ENCODE measurements at places on chromosomes 5 and 9.

DNA sequence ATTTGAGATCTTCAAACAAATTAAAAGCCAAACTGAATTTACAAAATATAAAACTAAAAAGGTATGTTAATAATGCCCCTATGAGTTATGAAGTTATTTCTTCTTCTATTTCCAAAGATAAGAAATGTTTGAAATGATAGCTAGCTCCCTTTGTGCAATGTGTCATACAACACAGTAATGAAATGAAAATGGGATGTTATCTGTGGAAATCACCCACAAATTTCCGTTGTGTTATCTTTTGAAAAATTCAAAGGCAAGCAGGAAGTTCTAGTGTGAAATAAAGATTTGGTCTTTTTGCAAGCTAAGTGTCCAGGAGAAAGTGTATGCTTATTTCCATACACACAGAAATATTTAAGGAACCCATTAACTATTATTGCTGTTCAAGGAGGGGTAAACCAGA, 375.3 kb upstream of the PRR16 start:
- no peak for DNase-seq

DNA sequence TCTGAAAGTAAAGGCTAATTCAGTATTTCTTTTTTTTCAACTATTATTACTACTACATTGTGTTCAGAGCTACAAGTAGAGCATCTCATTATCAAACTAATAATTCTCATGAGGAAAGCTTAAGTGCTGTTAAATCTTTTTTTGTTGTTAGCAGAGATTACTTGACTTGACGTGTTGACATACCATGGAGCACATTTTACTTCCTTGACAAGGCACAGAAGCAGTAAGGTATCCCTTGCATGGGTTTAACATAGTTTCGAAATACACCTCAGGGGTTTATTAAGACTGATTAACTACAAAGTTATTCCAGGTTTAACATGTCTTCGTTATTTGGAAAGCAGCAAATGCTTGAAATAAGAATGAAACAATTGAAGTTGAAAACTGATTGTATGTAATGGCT, 7.0 kb downstream of the SPDL1 start:
- no peak for DNase-seq

DNA sequence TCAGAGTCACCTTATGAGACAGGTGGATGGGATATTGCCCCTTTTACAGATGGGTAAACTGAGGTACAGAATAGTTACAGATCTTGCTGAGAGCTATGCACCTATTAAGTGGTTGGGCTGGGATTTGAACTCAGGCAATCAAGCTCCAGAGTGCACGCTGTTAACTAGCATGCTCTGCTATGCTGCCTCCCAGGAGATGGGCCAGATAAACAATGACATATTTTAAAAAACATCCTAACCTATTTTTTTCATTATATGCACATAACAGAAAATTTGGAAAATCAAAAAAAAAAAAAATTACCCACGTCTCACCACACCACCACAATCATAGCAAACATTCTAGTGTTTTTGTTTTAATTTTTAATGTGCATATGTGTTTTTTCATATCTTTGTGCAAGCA, 123.4 kb upstream of the STC2 start:
- no peak for DNase-seq

DNA sequence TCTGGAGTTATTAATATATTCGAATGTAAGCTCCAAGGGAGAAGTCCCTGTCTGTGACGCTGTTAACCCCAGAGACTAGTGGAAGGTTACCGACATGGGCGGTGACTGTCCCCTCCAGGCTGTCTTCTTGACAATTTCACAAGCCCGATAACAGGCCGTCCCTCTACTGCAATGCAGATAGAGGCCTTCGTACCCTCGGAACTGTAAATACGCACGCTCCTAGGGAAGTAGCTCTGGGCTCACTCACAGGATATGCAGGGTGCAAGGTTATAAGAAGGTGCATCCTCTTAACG, 680 bp upstream of the RFK start:
- DNase-seq = peak; percentile 15

GRCh38 chr9:35864695-35865255, 5.4 kb downstream of the OR13J1 start:
- DNase-seq = no peak

- DNase-seq = no peak
These were observed 334.7 kb downstream of the FBXL7 start for GRCh38 chr5:15834596-15835245.

DNA sequence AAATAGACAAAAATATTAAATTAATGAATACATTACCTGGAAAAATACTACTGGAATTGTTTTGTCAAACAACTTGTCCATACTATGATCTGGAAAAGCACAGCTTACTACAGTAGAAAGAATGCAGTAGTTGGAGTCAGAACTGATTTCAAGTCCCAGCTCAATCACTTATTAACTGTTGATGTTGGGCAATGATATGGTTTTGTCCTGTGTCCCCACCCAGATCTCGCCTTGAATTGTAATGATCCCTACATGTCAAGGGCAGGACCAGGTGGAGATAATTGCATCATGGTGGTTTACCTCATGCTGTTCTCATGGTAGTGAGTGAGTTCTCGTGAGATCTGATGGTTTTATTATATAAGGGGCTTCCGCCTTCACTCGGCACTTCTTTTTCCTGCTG, 247.5 kb downstream of the CD180 start:
- DNase-seq = no peak

GRCh38 chr5:170301149-170301548, 3.6 kb upstream of the LCP2 start:
- DNase-seq = no peak

DNA sequence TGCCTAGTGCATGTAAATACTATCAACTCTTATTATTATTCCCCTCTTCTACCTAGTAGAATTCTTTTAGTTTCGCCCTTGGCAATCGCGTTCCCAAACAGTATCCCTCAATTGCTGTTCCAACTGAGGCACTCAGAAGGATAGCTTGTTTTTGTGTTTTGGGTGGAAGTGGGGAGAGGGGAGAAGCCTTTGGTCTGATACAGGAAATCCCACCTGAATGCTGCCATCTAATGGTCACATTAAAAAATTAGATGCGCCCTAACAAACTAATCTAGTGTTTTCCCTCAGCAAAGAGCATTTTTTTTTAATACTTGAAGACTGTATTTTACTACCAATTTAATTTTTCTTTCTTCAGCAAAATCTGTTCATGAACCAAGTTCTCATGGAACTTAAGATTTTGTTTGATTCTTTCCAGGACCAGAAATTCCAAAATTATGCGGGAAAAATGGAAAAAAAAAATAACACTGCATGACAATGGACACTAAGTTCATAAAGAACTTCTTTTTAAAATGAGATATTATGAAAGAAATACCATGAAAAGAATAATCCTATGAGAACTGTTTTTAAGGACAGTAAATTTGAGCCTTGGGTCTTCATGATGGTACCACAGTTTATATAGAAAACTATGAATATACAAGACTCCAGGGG, 22.2 kb upstream of the GLDC start:
- no peak for DNase-seq

All from stimulated activated CD4-positive, alpha-beta T cell treated with anti-CD3 and anti-CD28 coated beads, Interleukin-2, amount 100 ng/mL, for 4 hours (primary cell).